ENCODE measurements at places on chromosomes 6 and 20.

DNA sequence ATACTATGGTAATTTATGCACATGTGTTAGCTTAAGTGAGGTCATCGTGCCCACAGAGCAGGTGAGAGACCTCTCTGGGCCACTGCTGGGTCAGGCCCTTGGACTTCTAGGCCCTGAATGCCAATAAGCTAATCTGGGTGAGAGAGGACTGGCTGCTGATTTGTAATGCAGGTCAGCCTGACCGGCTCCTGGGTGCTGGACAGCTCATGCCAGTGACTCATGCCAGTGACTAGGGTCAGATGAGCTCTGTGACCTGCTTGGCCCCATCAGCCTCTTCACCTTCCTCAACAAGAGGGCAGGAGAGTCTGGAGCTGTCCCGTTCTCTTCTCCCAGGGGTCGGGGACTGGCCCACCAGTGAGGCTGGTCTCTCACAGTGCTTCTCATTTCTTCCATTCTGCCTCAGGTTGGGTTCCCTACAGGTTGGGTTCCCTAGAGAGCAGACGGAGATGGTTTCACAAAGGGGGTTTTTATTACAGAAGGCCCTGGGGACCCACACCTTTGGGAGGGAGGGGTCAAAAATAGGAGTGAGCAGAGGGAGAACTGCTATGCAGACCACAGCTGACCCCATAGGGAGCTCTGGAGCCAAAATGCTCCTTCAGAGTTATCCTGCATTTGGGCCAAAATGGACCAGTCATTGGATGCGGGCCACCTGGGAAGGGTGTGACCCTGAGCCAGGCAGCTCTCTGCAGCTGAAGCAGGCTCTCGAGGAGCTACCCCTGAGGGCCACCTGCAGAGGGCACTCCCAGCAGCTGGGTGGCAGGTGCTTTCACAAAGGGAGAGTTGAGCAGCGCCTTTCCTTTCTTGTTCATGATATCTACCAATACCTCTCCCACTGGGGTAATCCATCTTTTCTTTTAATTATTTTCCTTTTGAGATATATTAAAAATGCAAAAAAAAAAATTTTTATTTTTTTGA, 2.2 kb upstream of the OXT start:
- peak; percentile 54 for DNase-seq

DNA sequence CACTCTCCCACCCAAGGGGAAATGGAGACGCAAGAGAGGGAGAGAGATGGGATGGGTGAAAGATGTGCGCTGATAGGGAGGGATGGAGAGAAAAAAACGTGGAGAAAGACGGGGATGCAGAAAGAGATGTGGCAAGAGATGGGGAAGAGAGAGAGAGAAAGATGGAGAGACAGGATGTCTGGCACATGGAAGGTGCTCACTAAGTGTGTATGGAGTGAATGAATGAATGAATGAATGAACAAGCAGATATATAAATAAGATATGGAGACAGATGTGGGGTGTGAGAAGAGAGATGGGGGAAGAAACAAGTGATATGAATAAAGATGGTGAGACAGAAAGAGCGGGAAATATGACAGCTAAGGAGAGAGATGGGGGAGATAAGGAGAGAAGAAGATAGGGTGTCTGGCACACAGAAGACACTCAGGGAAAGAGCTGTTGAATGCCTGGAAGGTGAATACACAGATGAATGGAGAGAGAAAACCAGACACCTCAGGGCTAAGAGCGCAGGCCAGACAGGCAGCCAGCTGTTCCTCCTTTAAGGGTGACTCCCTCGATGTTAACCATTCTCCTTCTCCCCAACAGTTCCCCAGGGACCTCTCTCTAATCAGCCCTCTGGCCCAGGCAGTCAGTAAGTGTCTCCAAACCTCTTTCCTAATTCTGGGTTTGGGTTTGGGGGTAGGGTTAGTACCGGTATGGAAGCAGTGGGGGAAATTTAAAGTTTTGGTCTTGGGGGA, 754 bp downstream of the TNF start:
- no peak for DNase-seq

DNA sequence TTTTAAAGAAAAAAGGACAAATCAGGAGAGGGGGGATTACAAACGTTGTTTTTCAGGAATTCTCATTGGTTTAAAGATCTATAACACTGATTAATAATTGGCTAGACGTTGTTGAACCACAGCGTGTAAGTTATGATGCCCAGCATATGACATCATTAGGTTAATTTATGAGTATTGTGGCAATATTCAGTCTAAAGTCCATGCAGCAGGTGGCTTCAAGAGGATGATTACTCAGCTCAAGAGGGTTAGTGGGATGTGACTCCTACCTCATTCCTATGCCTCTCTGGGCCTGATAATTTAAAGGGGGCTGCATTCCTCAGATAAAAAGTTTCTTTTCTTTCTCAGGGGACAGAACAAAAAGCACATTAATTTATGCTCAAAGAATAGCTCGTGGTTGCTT, 1309.0 kb downstream of the EPHA7 start:
- DNase-seq: no peak

- DNase-seq: no peak
Observed at GRCh38 chr20:51382111-51382985, 160.2 kb downstream of the NFATC2 start.

DNA sequence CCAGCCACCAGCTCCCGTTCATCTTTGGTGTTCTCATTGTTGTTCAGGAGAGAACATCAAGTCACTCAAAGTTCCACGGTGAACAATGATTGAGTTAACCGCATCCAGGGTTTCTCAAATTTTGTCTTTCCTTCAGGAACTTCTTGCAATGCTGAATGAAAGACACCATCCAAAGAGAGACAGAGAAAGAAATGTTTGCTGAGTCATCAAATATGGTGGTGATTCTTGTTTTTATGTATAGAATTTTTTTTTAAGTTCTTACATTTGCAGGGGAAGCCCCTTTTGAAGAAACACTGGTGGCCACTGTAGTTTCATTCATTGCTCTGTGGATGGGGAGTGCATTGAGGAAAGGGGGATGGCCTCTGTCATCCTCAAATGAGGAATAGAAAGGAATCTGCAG, 62.3 kb upstream of the ENPP5 start:
- DNase-seq: no peak
